Left lung (tissue), 14 donors: ENCODE measurements at places on chromosomes 4 and X.

- no peak for DNase-seq
Measured at GRCh38 chrX:107804427-107804826, 21.2 kb upstream of the MID2 start.

DNA sequence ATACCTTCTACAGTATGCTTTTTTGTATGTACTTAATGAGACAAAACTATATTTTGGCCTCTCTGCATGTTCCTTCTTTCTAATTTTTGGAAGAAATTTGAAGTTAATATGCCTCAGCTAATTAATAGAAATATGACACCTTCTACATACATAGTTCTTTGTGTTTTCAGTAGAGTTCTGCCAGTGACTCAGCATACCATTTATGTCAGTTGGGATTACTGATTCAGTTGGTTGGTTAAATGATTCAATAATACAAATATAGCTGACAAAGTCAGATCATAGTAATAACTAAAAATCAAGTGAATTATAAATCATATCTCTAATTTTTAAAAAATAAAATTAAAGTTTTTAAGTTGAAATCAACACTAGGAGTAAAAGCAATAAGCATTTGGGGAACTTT is 16.8 kb downstream of the BTC start:
- DNase-seq, result no peak

GRCh38 chr4:85430226-85430625 is 44.7 kb upstream of the ARHGAP24 start:
- no peak for DNase-seq

GRCh38 chr4:86218746-86219473 is 140.9 kb downstream of the MAPK10 start:
- no peak for DNase-seq

DNA sequence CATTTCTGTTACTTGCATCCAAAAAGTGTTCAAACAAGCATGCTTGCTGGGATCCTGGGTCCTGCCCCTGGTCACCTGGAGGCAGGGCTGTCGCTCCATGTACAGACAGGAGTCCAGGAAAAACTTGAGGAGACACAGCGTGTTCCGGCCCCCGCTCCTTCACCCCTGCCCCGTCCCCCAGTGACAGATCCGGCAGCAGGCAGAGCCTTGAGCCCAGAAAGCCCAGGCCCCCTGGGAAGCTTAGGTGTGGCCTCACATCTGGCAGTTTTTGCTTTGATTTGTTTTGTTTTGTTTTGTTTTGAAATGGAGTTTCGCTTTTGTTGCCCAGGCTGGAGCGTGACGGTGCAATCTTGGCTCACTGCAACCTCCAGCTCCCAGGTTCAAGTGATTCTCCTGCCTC is 67.0 kb downstream of the TRMT44 start:
- no peak for DNase-seq
